ENCODE measurements at places on chromosomes 5 and 9.

DNA sequence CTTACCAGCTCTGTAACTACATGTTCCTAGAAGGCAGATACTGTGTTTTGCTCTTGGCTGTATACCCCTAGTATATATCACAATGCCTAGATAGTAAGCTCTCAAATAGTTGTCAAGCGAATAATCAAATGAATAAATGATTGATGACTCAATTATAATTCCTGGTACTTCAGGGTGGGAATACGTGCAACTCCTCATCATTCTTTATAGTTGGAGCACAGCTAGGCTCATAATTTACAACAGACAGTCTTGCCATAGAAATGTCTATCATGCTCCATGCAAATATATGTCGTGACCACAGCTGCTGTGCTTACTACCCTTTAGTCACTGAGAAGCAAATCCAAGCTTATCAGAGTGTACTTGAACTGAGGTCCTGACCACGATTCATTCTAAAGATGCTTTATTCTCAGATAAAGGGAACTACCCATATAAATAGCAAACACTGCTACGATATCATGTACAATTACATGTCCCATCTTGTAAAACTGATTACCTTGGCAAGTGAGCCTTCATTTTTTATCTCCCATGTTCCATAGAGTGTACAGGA, 52.1 kb downstream of the STRBP start:
- no peak for DNase-seq

GRCh38 chr9:96519095-96519494, 69.1 kb downstream of the HABP4 start:
- no peak for DNase-seq

DNA sequence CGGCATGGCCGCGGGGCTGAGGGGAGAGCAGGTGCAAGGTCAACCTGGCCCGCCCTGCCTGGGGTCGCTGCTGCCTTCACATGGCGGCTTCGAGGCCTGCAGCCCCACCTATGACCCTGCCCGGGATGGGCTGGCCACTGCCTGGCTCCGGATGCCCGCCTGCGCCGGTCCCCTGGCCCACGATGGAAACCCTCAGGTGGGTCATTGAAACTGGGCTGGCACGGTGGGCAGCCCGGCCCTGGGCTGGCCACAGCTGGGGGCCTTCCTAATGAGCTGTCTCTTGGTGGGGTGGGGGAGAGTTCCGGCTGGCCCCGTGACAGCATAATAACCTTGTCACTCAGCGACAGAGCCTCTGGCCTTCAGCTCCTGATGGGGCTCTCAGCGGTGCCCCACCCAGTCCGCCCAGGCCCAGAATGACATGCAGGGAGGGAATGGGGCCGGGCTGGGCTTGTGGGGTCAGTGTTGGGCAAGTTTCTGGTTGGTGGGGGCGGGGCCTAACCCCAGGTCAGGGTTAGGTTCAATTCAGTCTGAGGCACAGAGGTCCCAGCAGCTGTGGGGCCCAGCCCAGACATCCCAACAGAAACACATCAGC, at the start of gene CCDC187:
TSS of gene CCDC187 (minus strand) at position 270 of the 592 bp plus-strand sequence. CDS start at position 6, 264 bp downstream.
- no peak for DNase-seq

DNA sequence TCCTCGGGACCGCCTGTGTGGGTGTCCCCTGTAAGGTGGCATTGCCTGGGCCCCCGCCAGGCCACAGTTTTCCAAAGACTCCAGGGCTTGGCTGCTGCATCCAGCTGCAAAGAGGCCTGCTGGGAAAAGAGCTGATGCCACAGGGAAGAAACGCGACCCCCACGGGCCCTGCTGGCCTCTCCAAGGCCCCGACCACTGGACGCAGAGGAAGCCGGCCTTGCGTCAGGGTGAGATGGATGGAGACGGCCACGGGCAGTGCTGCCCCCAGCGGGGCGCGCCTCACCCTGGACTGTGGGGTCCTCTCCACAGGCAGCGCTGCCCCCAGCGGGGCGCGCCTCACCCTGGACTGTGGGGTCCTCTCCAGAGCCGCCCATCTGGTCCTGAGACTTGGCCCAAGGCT, 21.3 kb upstream of the SLC6A19 start:
- no peak for DNase-seq

DNA sequence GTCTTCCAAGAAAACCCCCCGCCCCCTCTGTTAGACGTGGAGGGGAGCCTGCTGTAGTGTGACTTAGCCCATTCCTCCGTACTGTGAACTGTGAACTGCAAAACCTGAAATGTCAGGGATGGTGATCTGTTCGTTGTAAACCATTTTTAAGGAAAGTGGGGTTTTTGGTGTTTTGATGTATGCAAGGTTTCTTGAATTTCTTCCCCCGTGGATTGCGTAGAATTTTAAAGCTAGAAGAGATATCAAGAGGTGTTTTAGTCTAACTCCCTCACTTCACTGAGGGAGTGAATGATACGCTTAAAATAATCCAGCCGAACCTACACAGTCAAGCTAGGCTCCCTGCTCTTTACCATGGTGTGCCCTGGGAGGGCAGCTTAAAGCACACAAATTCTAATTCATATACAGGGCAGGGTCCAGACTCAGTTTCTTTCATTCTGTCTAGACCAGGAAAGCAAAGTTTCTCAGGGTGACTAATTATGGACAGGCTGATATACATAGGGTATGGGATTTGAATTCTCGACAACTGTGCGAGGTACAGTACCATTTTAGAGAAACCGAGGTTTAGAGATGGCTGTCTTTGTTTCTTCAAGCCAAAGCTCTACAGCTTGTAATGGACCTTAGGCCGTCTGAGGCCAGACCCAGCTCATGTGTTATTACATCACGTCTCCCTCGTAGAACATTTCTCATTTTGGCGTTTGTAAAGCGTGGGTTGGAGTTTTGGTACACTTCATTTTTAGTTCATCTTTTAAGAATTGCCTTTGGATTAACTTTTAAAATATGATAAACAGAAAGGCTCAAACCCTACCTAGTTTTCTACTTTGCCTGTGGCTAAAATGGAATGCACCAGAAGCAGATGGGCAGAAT, 2.7 kb downstream of the PTGER4 start:
- no peak for DNase-seq
